LHCN-M2 (cell line): ENCODE measurements at places on chromosomes 5 and 9. TPM values are rescaled to one million over a fixed set of nuclear protein-coding genes. Genes with fewer than 3 reads are reported as not detected.

TEX48 gene
- not detected in 2 replicates for total RNA-seq

UBLCP1 gene
- 36.5 and 36.7 TPM in 2 replicates for total RNA-seq

PCDHB14 gene
- total RNA-seq = 4.3 and 4.9 TPM in 2 replicates

CATSPER3 gene
- total RNA-seq = 0.11 TPM in 1 of 2 replicates, not detected in the other

TSSK1B gene
- 0.06 and 0.52 TPM in 2 replicates for total RNA-seq

CERCAM gene
- 103 and 117 TPM in 2 replicates for total RNA-seq

HTR1A gene
- total RNA-seq = not detected in 2 replicates

TRIM52 gene
- 3.4 and 5.7 TPM in 2 replicates for total RNA-seq

NEUROG1 gene
- not detected in 2 replicates for total RNA-seq

BTNL9 gene
- not detected in 2 replicates for total RNA-seq

FOXI1 gene
- total RNA-seq = not detected in 2 replicates

SLC25A2 gene
- total RNA-seq = 0.17 TPM in 1 of 2 replicates, not detected in the other

SGCD gene
- total RNA-seq = 18.9 and 22.4 TPM in 2 replicates

FBN2 gene
- total RNA-seq = 25.4 and 27.4 TPM in 2 replicates

MVB12B gene
- total RNA-seq = 3.7 and 4.8 TPM in 2 replicates

FBXO10 gene
- 22.8 and 34.1 TPM in 2 replicates for total RNA-seq

GALNT12 gene
- total RNA-seq = 1.7 and 2.2 TPM in 2 replicates

C1QTNF3 gene
- total RNA-seq = 0.32 and 0.40 TPM in 2 replicates

FAM200C gene
- total RNA-seq = 5.6 and 6.1 TPM in 2 replicates

EPB41L4B gene
- total RNA-seq = 2.1 and 2.4 TPM in 2 replicates

SLC34A1 gene
- not detected in 2 replicates for total RNA-seq

FAM151B gene
- 3.0 and 3.1 TPM in 2 replicates for total RNA-seq

PCDHA7 gene
- 0.11 and 0.19 TPM in 2 replicates for total RNA-seq

PTGR1 gene
- 82.7 and 89.7 TPM in 2 replicates for total RNA-seq

GAS1 gene
- total RNA-seq = 159 TPM in 2 replicates

PFN3 gene
- total RNA-seq = not detected in 2 replicates

PHYHD1 gene
- total RNA-seq = 17.3 and 19.5 TPM in 2 replicates

FOXD4L3 gene
- total RNA-seq = not detected in 2 replicates

TMEM174 gene
- not detected in 2 replicates for total RNA-seq

OR13C5 gene
- total RNA-seq = not detected in 2 replicates

LVRN gene
- 0.11 and 0.13 TPM in 2 replicates for total RNA-seq

PROB1 gene
- 6.0 and 6.2 TPM in 2 replicates for total RNA-seq

C9orf152 gene
- total RNA-seq = not detected in 2 replicates

CDC20B gene
- total RNA-seq = not detected in 2 replicates

F12 gene
- 3.1 and 3.6 TPM in 2 replicates for total RNA-seq

GARNL3 gene
- 1.2 and 1.3 TPM in 2 replicates for total RNA-seq
